ENCODE measurements at places on chromosomes 2 and 18.

- no peak for DNase-seq
These were observed 213.5 kb downstream of the CYRIA start for GRCh38 chr2:16452123-16452522.

DNA sequence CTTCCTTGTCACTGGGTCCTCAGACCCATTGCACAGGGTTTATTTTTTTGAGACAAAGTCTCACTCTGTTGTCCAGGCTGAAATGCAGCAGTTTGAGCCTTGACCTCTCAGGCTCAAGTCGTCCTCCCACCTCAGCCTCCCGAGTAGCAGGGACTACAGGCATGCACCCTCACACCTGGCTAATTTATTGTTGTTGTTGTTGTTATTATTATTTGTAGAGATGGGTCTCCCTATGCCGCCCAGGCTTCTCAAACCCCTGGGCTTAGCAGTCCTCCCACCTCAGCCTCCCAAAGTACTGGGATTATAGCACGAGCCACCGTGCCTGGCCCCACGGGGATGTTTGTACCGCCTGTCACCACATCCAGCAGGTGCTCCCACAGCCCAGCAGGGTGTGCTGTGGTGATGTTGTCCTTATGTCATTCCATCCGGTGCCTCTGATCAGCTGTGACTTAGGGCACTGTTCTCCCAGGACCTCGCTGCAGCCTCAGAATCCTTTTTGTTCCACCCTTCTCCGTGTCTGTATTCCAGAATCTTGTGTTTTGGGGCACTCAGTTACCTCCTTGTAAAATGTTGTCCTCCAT lies 182.3 kb downstream of the INO80D start:
- no peak for DNase-seq

DNA sequence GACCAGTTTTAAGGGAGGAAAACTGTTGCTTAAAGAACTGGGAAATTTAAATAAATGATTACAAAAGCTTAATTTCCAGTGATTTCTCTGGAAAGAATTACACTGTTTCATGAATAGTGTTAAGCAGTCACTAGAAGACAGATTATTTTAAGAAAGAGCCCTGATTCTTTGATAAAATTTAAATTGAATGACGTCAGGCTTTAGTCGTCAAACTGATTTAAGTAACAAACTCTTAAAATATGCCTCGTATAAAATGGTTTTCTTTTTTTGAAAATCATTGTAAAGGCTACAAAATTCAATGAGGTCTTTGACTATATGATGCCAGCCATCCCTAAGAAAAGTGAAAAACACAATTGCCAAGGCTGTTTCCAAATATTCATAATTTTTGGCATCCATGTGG lies 465.0 kb downstream of the NR4A2 start:
- DNase-seq, result no peak

DNA sequence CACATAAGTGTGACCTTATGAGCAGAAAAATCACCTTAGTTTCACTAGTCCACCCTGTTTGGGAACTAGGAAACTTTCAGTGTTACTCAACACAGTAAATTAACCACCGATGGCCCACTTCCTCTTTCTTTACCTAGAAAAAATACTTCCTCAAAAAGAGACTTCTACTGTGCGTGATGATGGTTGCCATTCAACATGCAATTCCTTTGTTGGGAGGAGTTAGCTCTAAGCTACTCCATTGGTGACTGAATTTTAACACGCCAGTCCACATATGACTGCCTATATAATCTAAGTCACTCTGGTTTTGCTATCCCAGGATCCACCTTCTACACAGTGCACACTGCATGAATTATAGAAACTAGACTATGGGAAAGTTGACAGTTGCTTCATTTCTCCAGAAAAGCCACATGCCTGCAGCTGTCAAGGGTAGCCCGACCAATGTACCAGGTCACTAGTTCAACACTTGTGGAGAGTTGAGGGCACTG lies 47.8 kb upstream of the REG3G start:
- DNase-seq, result no peak

GRCh38 chr2:28495551-28496250 lies at the start of gene PLB1:
Gene PLB1, plus strand, starts transcription at chr2:28496060. Its CDS starts 55 bp downstream, at chr2:28496115.
- no peak for DNase-seq

DNA sequence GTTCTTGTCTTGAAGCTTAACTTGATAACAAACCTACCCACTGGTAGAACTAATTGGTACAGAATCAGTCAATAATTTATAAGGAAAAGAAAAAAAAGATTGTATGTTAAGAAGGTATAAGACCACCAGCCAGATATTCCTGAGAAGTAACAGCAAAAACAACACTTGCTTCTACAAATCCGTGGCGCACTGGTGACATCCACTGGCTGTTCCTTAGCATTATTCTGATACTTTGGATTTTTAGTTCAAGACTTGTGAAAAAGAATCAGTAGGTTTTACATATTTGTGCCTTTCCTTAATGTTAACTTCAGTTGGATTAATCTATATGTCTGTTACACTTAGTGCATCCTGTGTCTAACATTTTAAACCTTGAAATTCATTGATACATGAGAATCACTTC lies 141.8 kb downstream of the GRB14 start:
- no peak for DNase-seq

GRCh38 chr2:171531836-171532450 lies 9.7 kb downstream of the CYBRD1 start:
- no peak for DNase-seq

DNA sequence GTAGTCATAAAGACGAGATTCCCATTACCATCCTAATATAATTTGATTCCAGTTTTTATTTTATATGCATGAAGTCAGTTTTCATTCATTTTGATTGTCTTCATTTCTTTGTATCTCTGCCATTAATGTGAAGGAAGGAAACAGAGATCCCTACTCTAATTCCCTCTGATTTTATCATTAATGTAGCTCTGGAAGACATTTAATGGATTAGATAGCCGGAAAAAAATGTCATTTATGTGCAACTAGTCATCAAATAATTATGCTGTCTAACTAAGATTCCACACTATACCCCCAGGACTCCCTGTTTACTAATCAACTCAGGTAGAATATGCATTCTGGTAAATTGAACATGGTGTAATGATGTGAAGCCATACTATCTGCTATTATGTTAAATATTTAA lies 19.9 kb downstream of the RHBDD1 start:
- DNase-seq, result no peak

GRCh38 chr2:217789003-217789735 lies 213.6 kb downstream of the TNS1 start:
- DNase-seq, result peak; percentile 52

DNA sequence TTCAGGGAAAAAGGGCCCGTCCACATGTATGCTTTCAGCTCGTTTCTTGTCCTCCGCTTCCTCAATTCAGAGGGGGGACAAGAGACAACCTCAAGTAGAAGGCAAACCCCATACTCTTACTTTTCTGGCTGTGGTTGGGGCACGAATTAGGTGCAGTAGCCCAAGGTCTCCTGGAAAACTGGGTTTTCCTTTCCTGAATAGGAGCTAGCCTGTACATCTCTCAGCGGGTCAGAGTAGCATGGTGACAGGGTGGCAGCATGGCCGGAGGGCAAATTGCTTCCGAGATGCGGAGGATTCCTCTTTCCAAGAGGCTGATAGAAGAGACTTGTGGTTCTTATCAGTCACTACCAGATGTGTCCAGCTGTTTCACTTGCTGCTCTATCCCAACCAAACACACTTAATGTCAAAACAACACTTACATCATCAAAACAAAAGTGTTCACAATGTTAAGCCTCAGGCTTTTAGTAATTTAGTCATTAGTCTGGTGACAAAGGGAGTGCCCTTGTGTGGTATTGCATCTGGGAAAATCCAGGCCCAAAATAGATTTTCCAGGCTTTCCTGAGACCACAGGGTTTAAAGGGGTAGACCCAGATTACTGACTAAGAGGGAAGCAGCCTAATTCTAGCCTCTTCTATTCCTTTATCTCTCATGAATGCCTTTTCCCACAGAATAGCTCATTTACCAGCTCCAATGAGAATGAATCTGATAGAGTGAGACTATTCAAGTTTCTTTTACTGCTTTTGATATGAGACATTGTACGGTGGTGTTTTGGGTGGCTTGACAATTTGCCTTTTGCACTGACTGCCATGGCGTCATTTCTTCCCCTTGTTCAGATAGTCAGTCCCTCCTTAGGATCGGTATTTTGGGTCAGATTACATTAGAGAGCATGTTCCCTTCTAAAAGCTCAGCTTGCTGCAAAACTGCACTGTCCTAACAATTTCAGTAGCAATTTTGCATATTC lies 162.0 kb downstream of the LTBP1 start:
- DNase-seq, result no peak

- DNase-seq, result no peak
These were observed 253.1 kb downstream of the CDCA7 start for GRCh38 chr2:173607606-173608311.

DNA sequence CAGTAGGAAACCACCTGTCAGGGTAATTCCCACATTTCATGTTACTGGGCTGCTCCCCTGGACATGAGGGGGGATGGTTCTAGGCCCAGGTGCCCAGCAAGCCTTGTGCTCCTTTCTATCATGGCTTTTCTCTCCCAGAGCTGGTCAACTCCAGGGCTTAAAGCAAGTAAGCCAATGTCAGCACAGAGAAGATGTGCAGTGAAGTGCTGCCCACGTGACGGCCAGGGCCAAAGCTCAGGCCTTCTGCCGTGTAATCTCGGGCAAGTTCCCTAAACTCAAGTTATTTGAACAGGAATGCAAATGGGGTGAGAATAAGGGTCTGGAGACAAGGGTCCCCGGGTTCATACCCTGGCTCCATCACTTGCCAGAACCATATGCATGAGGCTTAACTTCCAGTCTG lies 16.5 kb downstream of the SFXN5 start:
- no peak for DNase-seq

DNA sequence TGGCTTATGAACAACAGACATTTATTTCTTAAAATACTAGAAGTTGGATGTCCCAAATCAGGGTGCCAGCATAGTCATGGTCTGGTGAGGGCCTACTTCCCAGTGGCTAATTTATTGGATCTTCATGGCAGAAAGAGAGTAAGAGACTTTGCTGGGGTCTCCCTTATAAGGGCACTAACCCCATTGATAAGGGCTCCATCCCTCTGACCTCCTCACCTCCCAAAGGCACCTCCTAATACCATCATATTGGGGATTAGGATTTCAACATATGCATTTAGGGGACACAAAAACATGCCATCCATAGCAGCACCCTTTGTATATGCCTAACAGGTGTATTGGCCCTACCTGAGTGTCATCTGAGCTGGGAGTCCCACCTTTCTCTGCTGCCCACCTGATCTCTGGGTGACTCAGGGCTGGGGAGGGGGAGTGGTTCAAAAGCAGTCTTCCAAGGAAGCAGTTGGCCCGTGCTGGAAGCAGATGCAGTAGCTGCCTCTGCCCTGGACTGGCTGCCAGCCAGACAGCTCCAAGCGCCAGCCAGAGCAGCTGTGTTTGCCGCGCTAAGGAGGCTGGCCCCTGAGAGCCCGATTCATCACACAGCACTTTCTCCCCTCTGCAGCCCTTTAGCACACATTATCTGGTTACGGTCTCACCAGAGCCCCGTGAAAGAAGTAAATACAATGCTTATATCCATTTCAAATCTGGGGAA lies 84.6 kb downstream of the SMAD7 start:
- no peak for DNase-seq

GRCh38 chr18:64017870-64018269 lies 48.0 kb downstream of the SERPINB8 start:
- no peak for DNase-seq

- peak; percentile 0 for DNase-seq
These were observed 95.5 kb upstream of the XIRP2 start for GRCh38 chr2:166792808-166793207.

DNA sequence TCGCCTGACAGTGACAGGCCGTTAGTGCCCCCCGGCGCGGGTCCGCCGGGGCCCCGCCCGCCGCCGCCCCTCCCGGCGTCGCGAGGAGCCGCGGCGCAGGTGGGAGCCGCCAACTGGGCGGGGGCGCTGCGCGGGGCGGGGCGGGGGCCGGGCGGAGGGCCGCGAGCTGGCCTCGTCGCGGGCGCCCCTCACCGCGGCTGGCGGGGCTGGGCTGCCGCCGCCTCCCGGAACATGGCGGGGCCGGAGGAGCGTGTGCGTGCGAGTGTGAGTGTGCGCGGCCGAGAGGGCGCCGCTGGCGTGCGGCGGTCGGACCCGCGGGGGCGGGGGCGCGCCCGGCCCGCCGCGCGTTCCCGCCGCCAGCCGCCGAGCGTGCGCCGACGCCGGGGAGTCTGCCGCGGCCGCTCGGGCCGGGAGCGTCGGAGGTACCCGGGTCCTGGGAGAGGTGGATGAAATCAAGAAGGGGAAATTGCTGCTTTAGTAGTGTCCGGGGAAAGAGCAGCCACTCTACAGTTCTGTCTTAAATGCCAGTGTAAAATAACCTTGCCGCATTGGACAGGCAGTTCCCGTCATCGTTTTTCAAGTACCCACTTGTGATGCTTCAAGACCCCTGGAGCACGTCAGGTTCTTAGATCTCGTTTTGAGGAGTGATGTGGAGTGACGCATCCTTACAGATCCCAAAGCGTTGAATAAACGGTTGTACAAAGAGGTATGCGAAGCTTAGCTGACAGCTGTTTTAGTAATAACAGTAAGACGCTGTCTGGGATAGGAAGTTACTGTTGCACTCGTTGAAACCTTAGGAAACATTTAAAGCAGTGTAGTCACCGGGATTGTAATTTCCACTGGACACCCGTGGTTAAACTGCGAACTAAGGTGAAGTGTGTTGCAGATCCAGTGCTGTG lies 836 bp downstream of the ANKRD12 start:
- peak; percentile 78 for DNase-seq

DNA sequence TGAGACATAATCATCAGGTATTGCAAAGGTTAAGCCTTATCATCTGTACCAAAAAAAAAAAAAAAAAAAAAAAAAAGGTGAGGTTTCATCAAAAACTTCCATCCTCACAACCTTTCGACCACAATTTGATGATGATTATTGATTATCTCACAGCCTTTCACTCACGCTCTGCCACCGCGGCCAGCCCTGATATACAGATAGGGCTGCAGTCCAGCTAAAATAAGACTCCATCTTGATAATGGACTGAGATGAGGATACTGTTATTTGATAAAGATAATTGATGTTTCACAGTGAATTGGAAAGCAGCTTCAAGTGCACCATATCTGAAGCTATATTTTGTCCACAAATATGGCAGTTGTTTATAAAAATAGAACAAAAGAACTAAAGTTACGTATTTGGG lies 159.7 kb upstream of the BOD1L2 start:
- no peak for DNase-seq

DNA sequence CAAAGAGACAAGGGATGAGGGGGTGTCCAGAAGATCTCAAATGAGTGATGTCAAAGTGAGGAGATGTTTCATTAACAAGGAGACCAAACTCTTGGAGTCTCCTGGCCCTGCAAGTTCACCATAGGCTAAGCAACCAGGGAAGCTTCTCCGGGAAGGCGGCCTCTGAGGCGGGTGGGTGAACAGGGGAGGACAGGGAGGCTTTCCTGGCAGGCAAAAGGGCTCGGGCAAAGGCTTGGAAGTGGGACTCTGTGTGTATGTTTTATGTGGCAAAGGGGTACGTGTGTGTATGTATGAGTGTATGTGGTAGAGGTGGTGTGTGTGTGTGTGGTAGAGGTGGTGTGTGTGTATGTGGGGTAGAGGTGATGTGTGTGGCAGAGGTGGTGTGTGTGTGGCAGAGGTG lies 163.9 kb downstream of the DYSF start:
- DNase-seq, result no peak

GRCh38 chr2:207617011-207617671 lies 8.1 kb downstream of the METTL21A start:
- no peak for DNase-seq

Data from T-helper 1 cell (primary cell).